Stimulated activated CD4-positive, alpha-beta T cell treated with anti-CD3 and anti-CD28 coated beads, TNF-alpha, amount 100 ng/mL, for 1 hour (primary cell): ENCODE measurements at places on chromosomes 11 and 22.

DNA sequence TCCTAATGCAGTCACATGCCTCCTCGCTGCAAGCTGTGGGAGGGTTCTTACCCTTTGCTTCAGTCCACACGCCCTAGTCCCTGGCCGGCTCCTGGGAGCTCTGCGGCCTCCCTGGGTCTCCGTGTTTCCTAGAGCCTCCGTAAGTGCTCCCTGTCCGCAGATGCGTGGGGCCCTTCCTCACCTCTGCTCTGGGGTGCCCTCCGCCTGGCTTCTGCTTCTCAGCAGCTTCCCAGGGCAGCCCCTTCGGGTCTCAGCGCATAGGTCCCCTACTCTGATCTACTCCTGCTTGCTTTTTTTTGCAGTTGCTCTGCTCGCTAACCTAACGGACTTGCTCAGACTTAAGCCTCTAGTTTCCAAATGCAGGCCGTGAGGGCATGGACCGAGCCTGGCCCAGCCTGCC lies 22.4 kb downstream of the CAPN1 start:
- no peak for DNase-seq

DNA sequence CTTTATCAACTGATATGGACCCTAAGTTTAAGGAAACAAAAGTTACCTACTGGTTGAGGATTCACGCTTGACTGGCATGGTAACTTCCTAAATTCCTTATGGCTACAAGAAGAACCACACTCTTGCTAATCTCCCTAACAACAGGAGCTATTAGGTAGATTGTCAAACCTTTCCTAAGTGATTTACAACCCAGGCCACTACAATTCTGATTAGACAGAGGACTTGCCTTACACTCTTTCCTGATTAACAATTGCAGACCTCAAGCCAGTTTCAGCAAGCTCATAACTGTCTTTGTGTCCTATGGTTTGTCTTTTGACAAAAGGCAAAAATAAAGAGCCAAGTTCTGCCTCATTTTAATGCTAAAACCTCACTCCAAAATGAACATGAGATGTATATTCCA lies 16.3 kb downstream of the OR52K2 start:
- DNase-seq = no peak

DNA sequence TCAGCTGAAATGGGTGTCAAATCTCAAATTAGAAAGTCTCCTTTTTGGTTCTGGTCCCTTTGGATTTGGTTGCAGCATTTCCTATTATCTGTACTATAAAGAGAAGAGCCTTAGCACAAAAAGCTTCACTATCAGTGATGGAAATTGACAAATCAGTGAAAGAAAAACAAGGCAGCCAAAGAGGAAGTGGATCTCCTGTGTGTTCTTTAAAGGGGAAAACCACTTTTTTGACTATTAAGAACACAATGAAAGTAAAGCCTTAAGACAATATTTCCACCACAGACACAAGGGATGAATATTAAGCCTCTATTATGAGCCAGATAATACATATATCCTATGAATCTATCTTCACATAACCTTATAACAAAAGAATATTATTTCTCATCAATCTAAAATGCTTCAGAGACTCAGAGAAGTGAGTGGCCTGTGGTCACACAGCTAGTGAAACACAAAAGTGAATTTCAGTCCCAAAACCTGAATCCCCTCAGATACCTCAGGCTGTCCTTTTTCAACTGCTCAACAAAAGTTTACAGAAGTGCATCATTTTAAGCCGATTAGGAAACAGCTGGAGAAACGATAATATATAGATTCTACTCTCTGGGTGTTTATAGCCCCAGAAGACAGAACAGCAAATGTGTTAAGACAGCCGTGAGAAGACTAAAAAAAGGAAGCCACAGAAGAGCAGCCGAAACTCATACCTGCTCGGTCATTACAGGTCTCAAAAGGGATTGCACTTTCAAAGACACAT lies 24.4 kb upstream of the FSHB start:
- no peak for DNase-seq

DNA sequence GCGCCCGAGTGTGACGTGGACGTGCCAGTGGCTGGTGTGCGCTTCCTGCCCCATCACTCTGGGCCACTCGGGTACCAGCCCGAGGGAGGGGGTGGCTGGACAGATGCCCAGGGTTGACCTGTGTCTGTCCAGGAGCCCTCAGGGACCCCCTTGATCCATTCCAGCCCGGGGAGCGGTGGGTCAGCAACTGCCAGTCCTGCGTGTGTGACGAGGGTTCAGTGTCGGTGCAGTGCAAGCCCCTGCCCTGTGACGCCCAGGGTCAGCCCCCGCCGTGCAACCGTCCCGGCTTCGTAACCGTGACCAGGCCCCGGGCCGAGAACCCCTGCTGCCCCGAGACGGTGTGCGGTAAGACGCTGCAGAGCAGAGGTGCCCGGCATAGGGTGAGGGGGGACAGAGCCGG lies 34.5 kb downstream of the MUC5B start:
- DNase-seq = no peak

GRCh38 chr11:77560605-77561004 lies 29.1 kb upstream of the AQP11 start:
- no peak for DNase-seq
